Hepatocyte (in vitro differentiated cells): ENCODE measurements at places on chromosomes 5 and 9. TPM values are rescaled to one million over a fixed set of nuclear protein-coding genes. Genes with fewer than 3 reads are reported as not detected.

Gene NACC2
- 12.3 and 13.0 TPM in 2 replicates for total RNA-seq

- no peak for DNase-seq
Observed at GRCh38 chr9:7879551-7880245, 80.1 kb upstream of the DMAC1 start.

GRCh38 chr9:24071716-24072115 is 245.7 kb upstream of the ELAVL2 start:
- no peak for DNase-seq

- no peak for DNase-seq
Observed at GRCh38 chr9:38022995-38023394, 46.0 kb downstream of the SHB start.

Gene PCA3
- 0.16 TPM in 1 of 2 replicates, not detected in the other for total RNA-seq

Gene GMCL2
- total RNA-seq, result not detected in 2 replicates

- no peak for DNase-seq
Observed at GRCh38 chr9:92636627-92637026, 33.3 kb downstream of the IPPK start.

GRCh38 chr9:120568816-120569215 is 11.2 kb downstream of the CDK5RAP2 start:
- DNase-seq, result no peak

GRCh38 chr5:115854139-115854538 is 12.4 kb downstream of the AP3S1 start:
- no peak for DNase-seq

GRCh38 chr9:98101416-98101815 is 17.6 kb downstream of the TRIM14 start:
- DNase-seq, result no peak

Gene C9
- total RNA-seq, result 0.47 and 0.76 TPM in 2 replicates

DNA sequence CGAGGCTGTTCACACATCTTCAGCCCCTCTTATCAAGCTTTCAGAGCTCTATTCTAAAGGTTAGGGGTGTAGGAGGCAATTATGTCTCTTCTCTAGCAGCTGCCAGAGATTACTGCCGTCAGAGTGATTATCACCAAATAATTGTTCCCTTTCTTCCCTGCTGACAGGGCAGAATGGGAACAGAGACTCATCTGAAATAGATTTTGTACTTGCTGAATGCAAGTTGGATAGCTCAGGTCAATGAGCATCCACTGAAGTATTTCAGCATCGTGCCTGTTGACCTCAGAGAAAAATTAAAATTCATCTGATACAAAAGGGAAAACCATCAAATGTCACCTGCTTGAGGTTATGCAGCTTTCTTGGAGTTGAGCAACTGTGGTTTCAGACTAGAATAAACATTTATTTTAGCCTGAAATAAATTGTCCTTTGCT is 213.7 kb upstream of the MAP3K1 start:
- no peak for DNase-seq

DNA sequence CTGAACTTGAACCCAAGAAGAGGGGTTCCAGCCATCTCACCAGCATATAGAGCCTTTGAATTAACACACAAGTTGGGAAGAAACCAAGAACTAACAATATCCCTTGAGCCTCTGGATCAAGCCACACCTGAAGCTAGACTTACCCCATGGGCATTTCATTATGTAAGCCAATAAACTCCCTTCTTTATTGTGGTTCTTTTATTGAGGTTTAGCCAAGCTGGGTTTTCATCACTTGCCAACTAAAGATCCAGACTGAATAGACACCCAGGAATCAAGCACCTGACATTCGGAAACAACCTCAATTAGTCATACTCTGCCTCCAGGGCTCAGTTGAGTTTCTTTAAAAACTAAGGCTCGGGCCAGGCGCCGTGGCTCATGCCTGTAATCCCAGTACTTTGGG is 226.7 kb downstream of the AGTPBP1 start:
- no peak for DNase-seq

DNA sequence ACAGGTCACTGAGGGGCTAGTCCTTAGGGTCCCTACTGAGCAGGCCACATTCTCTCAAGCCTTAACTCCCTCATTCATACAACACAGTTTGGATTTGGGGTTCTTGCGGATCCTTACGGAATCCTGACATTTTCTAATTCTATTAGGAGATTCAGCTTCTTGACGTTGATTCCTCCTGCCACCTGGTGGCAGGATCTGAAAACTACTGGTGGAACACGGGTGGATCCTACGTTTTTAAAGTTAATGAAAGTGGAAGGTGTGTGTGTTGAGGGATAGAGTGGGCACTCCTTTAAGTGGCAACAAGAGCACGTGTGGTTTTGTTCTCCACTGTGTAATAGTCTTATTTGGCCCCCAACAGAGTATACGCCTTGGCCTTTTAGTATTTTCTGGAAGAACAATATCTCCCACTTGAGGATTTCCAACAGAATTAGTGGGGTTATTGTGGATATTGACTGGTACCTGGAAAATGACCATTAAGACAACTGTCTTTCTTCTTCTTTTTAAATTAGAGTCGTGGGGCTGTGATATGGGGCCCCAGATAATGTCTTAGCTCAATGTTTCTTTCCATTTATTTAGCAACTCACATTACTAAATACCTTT is 25.2 kb downstream of the SLC28A3 start:
- DNase-seq, result peak; percentile 70

GRCh38 chr5:112690605-112691338 is 46.9 kb upstream of the APC start:
- no peak for DNase-seq

- DNase-seq, result no peak
Observed at GRCh38 chr9:34591917-34592866, 2.7 kb upstream of the CNTFR start.

DNA sequence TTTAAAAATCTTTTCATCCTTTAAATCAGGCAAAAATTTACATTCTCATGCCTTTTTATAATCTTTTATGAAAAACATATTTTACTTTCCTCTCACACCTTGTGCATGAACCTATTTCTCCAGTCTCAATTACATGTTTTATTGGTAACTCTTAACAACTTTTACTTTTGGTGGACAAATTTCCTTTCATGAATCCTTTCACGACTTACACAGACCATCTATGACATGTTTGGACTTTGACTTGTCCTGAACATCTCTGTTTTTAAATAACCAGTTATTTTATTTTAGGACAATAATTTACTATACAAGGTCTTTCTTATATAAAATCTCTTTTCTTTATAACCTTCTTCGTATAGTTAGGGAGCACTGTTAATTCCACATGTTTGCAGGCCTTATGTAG is 26.5 kb upstream of the MTMR12 start:
- no peak for DNase-seq

DNA sequence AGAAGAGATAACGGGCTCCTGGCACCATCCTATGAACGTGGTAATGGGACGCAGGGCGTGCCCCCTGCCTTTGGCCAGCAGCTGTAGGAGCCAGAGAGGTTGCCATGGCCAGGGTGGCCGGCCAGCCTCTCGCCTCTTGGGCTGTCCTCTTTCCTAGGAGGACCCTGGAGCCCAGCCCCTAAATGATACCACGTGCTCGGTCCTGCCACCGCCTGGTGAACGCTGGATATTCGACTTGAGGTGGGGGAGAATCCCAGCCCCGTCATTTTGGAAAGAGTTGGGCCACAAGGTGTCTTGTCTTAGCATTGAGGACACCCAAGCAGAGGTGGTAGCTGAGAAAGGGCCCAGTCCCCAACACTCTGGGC is 391 bp upstream of the NRG2 start:
- DNase-seq, result no peak

Gene MSMP
- not detected in 2 replicates for total RNA-seq

GRCh38 chr5:107532169-107532878 is 138.4 kb downstream of the EFNA5 start:
- no peak for DNase-seq

DNA sequence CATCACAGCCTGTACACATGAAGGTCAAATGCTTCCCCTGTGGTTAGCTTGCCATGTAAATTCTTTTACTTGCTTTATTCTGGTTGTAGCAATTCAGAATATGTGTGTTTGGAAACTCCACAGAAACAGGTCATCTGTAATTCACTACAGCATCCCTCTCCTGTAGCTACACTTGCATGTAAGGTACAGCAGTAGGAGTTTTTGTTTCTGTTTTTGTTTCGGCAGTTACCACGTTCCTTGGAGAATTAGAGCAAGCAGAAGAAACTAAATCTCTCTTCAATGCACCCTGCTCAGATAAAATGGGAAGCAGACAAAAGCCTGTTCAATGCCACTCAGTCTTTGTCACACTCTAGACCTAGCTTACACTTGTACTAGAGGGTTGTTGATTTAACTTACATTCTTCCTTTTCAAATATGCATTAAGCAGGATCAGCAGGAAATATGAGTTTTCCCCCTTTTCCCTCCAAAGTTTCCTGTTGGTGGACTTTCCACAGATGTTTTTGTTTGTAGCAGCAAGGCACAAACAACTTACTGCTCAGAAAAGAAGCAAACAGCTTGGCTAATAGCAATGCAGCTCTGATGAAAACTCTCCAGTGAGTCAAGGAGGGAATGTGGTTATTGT is 80.9 kb downstream of the YIPF5 start:
- DNase-seq, result peak; percentile 5

- peak; percentile 83 for DNase-seq
Observed at GRCh38 chr9:121686930-121687541, 35.6 kb downstream of the DAB2IP start.

DNA sequence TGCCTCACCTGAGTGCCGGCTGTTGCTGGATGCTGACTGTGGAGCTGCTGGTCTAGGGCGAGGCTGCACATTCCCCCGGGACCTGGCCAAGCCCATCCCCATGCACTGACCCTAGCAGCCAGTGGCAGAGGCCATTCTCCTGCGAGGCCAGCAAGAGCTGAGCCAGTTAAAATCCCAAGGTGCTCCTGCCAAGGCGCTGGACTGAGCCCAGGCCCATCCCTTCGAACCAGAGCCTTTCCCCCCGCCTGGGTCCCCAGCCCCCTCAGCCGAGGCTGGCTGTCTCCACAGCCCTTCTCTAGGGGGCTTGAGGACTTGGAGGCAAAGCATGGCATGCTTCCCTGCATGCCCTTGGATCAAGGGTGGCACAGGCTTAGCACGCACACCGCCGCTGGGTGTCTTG is 1.6 kb downstream of the ADAMTSL2 start:
- no peak for DNase-seq

- no peak for DNase-seq
Observed at GRCh38 chr9:3099646-3100045, 255.8 kb upstream of the PUM3 start.

Gene MVB12B
- total RNA-seq, result 10.8 and 12.1 TPM in 2 replicates

GRCh38 chr9:94779693-94780290 is 53.3 kb downstream of the AOPEP start:
- DNase-seq, result no peak

GRCh38 chr5:122424132-122424531 is 112.1 kb downstream of the SNCAIP start:
- no peak for DNase-seq

DNA sequence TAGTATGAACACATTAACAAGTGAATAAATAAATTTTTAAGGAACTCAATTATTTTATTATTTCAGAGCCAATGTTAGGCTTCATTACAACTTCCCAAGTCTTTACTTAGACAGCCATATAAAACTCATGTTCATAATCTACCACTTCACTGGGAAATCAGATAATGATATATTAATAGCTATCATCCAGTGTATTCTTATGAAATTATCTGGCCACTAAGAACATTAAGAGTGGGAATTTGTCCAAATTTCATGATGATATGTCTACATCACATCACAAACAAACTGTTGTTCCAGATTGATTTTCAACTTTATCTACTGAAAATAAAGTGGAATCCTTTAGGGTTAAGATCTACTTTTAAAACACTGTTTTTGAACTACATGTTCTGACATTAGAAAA is 668.6 kb downstream of the EFNA5 start:
- no peak for DNase-seq

DNA sequence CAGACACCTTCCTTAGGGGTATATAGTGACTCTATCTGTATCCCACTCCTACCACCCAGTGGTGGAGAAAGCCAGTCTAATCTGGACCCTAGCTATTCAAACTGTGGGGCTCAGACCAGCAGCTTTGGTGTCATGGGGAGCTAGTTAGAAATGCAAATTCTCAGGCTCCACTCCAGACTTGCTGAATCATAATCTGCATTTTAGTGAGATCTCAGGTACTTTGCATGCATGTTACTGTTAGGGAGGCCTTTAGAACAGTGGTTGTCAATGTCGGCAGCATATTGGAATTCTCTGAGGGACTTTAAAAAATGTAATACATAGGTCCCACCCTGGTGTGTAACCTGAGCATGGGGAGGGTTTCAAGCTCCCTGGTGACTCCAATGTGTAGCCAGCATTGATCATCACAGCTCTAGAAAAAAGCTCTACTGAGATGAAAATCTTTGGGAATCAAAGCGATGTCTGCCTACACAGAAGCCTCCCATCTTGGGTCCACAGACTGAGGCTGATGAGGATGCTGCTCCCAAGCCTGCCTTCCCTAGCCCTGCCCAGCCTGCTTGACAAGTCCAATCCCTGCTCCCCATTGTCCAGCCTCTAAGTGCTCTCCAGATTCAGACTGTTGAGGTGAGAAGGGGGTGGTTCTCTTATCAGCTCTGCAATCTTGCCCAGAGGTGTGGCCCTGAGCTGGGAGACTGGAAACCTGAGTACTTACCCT is 11.9 kb upstream of the GM2A start:
- no peak for DNase-seq

Gene CCDC171
- 2.9 and 3.3 TPM in 2 replicates for total RNA-seq

DNA sequence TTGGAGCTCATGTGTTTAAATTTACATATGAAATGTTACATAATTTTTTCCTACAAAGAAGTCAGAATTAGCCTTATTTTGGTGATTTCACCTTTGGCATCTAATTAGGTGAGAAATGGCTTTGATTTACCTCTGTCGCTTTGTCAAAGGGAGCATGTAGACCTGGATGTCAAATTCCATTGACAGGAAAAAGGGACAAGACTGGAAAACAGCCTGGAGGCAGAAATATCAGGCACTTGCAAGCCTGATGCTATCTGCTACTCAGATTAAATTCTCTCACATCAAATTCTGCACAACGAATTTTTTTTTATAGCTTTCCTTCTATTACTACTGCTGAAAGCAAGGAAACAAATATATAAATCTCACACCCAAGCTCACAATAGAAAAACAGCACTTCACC is 54.1 kb upstream of the CTNND2 start:
- DNase-seq, result no peak

GRCh38 chr5:168710706-168711105 is 131.5 kb upstream of the PANK3 start:
- no peak for DNase-seq

Gene TMEM252
- 0.16 TPM in 1 of 2 replicates, not detected in the other for total RNA-seq

DNA sequence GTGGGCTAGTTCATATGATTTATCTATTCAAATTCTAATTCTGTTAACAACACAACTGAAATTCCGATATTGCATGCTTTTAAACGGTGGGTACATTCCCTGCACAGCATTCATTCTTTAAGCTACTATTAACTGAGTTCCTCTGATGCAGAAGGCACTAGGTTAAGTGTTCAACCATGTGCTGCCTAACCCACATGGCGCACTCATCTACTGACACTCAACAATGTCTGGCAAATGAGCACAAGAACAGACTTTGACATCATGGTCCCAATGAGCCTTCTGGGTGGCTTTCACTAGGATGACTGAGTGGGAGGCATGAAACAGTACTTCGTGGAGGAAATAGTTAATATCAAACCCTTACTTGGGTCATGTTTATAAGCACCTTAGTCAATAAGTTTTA is 10.2 kb downstream of the NREP start:
- DNase-seq, result no peak
